ENCODE measurements at places on chromosomes 13 and 19.

DNA sequence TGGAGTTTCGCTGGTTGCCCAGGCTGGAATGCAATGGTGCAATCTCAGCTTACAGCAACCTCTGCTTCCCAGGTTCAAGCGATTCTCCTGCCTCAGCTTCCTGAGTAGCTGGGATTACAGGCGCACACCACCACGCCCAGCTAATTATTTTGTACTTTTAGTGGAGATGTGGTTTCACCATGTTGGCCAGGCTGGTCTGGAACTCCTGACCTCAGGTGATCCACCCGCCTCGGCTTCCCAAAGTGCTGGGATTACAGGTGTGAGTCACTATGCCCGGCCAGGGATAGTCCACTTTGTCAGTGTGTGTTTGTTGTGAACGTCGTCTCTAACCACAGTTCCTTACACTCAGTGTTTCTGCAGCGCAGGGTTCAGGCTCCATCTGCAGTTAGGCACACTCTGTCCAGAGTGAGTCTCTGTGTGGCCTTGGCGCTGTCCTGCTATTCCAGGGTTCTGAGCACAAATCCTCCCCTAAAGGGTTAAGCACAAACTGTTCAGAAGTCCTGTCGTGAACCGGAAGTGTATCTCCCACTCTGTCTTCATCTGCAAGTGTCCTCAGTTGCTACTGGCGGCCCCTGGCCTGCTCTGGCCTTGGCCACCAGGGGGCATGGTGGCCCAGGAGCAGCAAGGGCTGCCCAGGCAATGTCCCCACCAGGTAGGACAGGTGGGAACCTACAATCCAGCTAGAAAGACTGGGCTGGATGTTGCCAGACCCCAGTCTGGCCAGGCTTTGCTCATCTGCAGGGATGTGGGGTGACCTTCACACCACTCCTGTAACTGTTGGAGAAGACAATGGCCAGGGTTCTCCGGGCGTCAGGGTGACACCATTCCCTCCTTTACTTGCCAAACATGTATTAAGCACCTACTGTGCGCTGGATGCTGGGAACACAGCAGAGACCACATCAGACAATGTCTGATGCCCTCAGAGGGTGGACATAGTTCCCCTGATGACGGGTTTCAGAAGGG lies 38.8 kb upstream of the GATAD2A start:
- no peak overlapping the region for H3K27ac ChIP-seq
- H3K36me3 ChIP-seq: no peaks in the 10 kb centered on the region
- no peaks in the 10 kb centered on the region for H3K27me3 ChIP-seq
- peak; percentile 53 for DNase-seq
- no peak overlapping the region for H3K4me3 ChIP-seq

DNA sequence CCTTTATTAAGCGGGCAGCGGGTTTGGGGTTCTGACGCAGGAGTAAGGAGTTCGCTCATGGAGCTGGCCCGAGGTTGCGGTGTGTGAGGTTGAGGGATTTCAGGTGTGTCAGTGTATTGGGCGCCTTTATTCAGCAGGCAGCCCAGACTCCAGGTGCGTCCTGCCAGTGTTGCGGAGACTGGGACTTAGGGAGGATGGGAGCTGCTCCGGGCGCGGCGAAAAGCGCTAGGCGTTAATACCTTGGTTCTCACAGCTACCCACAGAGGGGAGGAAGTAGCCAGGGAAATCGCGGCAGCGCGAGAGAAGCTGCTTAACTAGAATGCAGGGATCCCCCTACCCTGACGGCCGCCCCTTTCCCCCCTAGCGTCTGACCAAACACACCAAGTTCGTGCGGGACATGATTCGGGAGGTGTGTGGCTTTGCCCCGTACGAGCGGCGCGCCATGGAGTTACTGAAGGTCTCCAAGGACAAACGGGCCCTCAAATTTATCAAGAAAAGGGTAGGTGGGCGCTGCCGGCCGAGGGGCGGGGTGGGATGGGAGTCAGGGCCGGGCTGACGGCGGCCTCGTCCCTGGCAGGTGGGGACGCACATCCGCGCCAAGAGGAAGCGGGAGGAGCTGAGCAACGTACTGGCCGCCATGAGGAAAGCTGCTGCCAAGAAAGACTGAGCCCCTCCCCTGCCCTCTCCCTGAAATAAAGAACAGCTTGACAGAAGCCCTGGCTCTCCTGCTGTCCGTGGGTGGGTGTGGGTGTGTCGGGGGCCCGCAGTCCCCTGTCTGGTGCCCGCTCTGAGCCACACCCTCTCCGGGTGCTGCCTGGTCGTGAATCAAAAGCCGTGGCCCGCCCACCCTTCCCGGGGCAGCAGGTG lies 1.1 kb downstream of the RPL36 start:
- no peaks in the 10 kb centered on the region for H3K27me3 ChIP-seq
- peak overlapping the region; percentile 62 for H3K4me3 ChIP-seq
- no peaks in the 10 kb centered on the region for H3K36me3 ChIP-seq
- H3K4me1 ChIP-seq: peaks cover 6% of the 10 kb centered on the region

DNA sequence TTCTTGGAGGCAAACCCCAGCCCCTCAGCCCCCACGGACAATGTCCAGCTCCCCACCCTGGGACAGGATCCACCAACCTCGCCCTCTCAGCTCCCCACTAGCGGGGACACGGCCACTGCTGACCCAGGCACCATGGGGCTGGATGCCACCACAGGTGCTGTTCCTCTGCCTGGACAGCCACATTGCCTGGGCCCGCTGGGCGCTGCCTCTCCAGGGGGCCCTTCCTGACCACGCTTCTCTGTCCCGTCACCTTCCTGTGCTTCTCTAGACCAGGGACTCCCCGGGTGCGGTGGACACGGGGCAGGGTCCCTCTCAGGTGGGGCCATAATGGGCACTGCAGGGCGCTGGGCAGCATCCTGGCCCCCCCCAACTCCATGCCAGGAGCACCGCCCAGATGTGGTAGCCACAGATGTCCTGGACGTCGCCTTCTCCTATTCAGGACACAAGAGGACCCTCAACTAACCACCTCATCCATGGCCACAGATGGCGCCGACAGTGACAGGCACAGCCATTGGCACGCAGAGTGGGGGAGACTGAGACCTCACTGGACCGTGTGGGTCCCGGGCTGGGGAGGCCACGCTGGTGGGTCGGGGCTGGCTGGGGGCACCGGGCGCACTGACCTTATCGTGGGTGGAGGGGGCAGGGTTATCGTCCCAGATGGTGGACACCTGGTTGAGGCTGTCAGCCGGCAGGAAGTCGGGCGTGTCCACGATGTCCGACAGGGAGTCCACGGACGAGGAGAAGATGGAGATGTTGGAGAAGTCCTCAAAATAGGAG lies 23.4 kb downstream of the GPX4 start:
- no peaks in the 10 kb centered on the region for H3K27me3 ChIP-seq
- no peaks in the 10 kb centered on the region for H3K36me3 ChIP-seq
- no peak overlapping the region for H3K27ac ChIP-seq
- peaks cover 7% of the 10 kb centered on the region for H3K4me1 ChIP-seq
- DNase-seq: no peak

DNA sequence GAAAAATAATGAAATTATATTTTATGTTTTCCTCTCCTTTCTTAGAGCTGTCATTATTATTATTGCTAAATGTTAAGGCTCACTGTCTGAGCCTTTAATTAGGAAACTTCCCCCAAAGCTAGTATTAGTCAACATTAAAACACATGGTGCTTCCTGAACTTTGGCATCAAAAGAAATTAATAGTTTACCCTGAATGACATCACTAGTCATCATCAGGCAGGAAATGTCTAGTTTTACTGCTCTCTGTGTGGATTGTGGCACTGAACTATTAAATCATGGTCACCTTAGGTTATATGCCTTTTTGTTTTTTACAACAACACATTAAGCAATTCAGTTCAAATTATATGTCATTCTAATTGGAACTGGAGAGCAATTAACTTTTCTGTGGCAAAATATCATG lies 595.5 kb downstream of the SLITRK1 start:
- DNase-seq: no peak
- no peaks in the 10 kb centered on the region for H3K4me1 ChIP-seq
- no peaks in the 10 kb centered on the region for H3K27me3 ChIP-seq
- H3K27ac ChIP-seq: no peak overlapping the region
- no peaks in the 10 kb centered on the region for H3K36me3 ChIP-seq
